ENCODE measurements at places on chromosomes 6 and 20. TPM values are rescaled to one million over a fixed set of nuclear protein-coding genes. Genes with fewer than 3 reads are reported as not detected.

The DCDC2 gene
- 1.7 TPM for total RNA-seq

The BFSP1 gene
- total RNA-seq = 0.49 TPM

The GATA5 gene
- total RNA-seq = not detected

The FAM83C gene
- total RNA-seq = not detected

The FAM209B gene
- total RNA-seq = not detected

The PNISR gene
- 85.8 TPM for total RNA-seq

The PRDM1 gene
- 1.7 TPM for total RNA-seq

All from temporal lobe (tissue), 4 donors.